ENCODE measurements at places on chromosomes 5 and 9. TPM values are rescaled to one million over a fixed set of nuclear protein-coding genes. Genes with fewer than 3 reads are reported as not detected.

Gene MAP3K1
- 21.2 TPM for total RNA-seq

DNA sequence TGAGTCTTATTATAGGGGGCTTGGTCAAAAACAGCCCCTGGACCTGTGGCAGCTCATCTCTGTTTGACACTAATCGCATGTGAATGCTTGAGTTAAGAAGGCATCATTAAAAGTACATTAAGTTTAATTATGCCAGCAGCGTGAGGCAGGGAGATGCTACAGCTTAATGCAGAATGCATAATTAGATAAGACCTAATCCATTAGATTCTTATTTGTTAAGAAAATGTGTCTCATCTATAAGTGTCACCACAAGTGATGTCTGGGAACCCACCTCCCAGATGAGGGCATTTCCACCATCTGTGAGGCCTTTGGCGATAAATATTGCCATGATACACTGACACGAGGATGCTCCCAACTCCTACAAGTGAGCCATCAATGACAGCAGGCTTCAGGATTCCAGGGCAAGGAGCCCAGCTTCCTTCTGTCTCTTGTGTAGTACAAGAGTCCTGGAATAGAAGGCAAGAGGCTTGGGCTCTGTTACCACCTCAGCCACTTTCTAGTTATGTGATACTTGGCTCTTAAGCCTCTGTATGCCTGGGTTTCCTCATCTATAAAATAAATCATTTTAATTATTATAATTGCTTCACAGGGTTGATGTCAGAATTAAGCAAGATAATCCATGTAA lies 202.7 kb downstream of the FAM114A2 start:
- no peak for DNase-seq

Gene SPTAN1
- 124 TPM for total RNA-seq

Gene PARP8
- 19.9 TPM for total RNA-seq

GRCh38 chr5:10627160-10627701 lies 63.4 kb downstream of the ANKRD33B start:
- DNase-seq = peak; percentile 85

DNA sequence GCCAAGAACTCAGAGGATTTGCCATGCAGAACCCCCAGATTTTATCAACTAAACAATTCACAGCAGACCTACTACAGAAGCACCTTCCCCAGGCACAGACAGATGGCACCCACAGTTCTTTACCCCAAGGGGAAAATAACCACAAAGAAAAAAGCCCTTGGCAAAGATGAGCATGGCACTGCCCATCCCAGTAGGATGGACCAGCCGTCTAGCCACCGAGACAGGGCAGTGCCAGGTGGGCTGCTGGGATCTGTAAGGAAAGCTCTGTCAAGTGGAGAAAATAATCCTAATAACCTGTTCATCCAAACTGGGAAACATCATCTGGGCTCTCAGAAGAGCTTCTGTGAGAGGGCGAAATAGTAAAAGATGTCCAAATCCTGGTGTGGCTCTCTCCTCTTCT lies 130.0 kb downstream of the COL23A1 start:
- no peak for DNase-seq

- DNase-seq = no peak
Measured at GRCh38 chr5:61386045-61386800, 54.2 kb downstream of the ZSWIM6 start.

DNA sequence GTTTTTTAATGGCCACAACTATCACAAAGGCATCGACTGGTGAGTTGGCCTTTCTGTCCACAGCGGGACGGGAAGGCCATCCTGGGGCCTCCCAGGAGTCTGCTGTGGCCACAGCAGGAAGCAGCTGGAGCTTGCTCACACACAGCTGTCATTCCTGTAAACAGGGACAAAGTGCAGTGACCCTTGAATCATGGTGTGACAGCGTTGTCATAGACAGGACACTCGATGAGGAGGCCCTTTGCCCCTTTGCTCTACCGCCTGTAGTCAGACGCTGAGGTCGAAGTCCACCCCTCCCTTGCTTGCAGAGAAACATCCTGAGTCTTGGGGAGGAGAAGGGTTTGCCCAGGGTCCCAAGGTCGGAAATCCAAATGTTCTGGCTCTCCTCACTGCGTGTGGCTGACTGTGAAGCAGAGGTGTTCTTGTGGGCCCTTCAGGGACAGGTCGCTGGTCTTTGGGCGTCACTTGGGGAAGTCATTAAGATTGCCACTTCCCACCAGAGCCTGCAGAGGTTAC lies 35.1 kb downstream of the NDST1 start:
- DNase-seq = no peak

DNA sequence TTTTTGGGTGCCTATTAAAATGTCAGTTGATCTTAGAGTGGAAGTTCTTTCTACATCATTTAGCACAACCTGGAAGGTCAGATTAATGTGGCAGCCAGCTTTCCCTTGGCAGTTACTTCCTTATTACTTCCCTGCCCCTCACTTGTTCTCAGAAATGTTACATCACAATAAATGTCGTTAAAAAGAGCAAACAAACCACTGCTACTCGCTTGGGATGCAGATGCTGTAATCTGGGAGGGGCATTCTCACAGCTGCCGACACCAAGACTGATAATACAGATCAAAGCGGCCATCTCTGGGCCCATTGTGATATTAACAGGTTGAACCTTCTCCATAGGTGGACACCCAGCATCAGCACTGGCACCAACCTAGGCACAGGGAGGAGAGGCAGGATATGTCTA lies 29.3 kb downstream of the PLAC8L1 start:
- DNase-seq = peak; percentile 28

DNA sequence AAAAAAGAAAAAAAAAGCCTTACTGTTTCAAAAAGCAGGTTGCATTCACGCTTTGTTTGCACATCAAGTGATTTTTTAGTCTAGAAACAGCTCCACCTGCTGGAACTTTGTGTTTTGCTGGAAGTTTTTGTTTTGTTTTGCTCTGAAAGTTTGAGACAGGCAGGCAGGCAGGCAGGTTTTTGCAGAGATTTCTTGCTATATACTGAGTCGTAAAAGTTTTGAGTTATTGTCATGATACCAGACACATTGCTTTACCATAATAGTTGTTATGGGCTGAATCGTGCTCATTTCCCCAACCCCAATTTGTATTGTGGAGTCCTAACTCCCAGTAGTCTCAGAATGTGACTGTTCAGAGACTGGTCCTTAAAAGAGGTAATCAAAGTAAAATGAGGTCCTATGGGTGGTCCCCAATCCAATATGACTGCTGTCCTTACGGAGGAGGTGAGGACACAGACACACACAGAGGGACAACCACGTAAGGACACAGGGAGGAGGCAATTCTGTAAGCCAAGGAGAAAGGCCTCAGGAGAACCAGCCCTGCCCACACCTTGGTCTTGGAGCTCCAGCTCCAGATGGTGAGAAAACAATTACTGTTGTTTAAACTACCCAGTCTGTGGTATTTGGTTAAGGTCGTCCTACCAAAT lies 20.9 kb downstream of the OR2Y1 start:
- DNase-seq = no peak

- no peak for DNase-seq
Measured at GRCh38 chr5:109743770-109744212, 54.1 kb downstream of the MAN2A1 start.

Gene SLC25A2
- total RNA-seq = 0.14 TPM

Gene IL5
- not detected for total RNA-seq

DNA sequence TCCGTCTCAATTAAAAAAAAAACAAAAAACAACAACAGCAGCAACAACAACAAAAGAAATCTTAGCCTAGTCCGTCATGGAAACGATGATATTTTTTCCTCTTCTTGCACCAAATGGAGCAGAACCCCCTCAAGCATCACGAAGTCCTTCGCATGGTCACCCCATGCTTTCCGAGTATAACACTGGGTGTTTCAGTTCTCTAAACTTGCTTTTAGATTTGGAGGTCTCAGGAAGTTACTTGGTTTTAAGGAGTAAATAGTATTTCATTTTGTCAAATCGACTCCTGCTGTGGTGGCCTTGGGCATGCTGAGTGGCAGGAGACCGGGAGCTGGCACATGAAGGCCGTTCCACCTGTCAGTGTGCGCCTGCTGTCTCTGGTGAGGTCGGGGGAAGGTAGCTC lies 118.5 kb upstream of the CACNA1B start:
- DNase-seq = no peak

DNA sequence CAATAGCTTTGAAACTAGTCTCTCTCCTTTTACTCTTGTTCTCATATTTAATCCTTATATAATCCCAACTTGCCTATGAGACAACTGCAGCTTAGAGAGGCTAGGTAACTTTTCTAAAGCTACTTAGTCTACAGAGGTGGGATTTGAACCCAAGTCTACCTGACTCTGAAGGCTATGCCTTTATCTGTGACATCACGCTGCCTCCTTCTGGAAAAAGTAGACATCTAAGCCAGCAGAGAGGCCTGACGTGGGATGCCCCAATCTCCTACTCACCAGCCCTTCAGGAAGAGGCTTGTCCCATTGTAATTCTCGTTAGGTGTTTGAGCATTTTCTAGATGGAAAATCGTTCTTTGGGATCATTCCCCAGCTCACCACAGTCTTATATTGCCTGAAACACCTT lies 167.5 kb downstream of the HSPA4 start:
- peak; percentile 28 for DNase-seq

Gene ROPN1L
- not detected for total RNA-seq

GRCh38 chr5:132069994-132070393 lies 3.6 kb upstream of the CSF2 start:
- DNase-seq = no peak

DNA sequence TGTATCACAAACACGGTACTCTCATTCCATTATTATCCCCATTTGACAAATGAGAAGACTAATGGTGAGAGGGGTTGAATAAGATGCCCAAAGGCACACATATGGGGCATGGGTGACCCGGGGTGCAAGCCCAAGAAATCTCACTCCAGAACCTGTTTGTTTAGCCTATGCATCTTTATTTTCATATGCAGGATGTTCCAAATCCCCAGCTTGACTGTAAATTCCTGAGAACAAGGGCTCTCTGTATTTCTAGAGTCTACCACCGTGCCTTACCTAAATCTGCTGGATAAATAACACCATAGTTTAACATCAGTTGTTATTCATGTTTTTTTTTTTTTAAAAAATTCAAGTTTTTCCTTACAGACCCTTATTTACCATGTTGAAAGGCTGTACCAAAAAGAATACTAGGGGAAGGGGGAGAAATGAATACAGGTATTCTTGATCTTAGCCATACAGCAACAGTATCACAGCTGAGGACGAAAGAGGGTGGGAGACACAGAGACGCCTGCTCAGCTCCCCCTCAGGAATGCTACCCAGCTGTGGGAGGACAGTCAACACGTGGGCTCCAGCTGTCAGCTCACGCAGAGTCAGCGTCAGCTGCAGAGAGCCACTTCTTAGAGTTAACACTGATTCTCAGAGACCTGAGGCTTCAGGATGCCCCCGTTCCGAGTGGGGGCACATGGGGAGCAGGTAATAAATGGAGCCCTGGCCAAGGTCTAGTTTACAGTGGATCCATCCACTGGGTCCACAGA lies 86.6 kb downstream of the MED27 start:
- no peak for DNase-seq

DNA sequence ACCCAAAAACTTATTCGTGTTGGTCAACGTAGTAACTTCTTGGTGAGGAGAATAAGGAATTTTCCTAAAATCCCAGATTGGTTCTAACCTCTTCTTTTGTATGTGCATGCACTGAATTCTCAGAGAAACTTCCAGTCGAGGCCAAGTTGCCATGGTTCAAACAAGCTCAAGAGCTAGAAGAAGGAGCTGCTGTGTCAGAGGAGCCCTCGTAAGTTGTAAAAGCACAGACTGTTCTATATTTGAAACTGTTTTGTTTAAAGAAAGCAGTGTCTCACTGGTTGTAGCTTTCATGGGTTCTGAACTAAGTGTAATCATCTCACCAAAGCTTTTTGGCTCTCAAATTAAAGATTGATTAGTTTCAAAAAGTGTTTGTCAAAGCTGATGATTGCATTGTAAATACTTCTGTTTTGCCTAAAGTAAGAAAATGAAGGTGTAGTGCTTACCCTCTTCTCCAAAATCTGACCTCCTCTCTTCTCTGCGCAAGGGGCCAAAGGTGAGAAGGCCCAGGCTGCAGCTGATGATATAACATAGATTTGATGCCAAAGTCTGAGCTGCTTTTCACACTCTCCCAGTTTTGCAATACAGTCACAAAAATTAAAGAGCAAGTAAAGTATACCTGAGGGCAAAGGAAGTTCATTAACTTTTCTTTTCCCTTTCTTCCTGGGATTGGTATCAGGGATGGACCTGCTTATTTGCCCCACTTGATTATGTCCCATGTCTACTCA lies 210.8 kb downstream of the ADAMTSL1 start:
- DNase-seq = no peak

Gene ZNF782
- 2.6 TPM for total RNA-seq

- DNase-seq = no peak
Measured at GRCh38 chr5:168303393-168304025, 12.1 kb downstream of the WWC1 start.

DNA sequence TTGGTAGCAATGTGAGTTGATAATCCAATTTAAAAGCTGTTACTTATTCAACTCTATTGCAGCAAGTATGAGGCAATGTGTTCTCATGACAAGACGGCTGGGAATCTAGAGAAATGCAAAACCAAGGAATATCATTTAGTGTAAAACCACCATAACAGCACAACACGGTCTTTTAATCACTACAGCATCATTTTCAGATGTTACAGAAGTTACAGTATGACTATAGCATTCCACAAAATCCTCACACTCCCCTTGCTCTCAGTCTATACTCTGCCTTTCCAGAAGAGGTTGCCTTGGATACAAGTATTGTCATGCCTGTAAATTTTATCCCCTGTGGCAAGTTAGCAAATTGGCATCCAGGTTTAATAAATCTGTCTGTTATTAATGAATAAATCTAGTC lies 28.6 kb upstream of the TAS2R1 start:
- no peak for DNase-seq

Gene LCN1
- total RNA-seq = not detected

Measured in H7 (cell line).